Subcutaneous preadipocyte (primary cell): ENCODE measurements at places on chromosomes 4 and X. TPM values are rescaled to one million over a fixed set of nuclear protein-coding genes. Genes with fewer than 3 reads are reported as not detected.

The RRH gene
- not detected in 2 replicates for total RNA-seq

The H2BW2 gene
- not detected in 2 replicates for total RNA-seq

The AP1S2 gene
- 16.8 and 17.6 TPM in 2 replicates for total RNA-seq

The OTC gene
- not detected in 2 replicates for total RNA-seq

The ERAS gene
- 0.37 TPM in 1 of 2 replicates, not detected in the other for total RNA-seq
